ENCODE measurements at places on chromosomes 13 and 19. TPM values are rescaled to one million over a fixed set of nuclear protein-coding genes. Genes with fewer than 3 reads are reported as not detected.
A peak's percentile ranks its signal among the peaks of the same experiment; 100 is the strongest.

Gene SHISA2
- not detected for total RNA-seq

Gene KLF12
- 10.5 TPM for total RNA-seq

Gene C19orf81
- total RNA-seq = not detected

Gene IL17D
- total RNA-seq = 1.4 TPM

Gene TFDP1
- 24.3 TPM for total RNA-seq

Gene CD177
- 12.1 TPM for total RNA-seq

Gene PSG6
- total RNA-seq = not detected

Gene KL
- total RNA-seq = 1.1 TPM

Gene POU2F2
- 1.2 TPM for total RNA-seq

Gene C5AR2
- 2.0 TPM for total RNA-seq

GRCh38 chr13:26914148-26914547 is 153.6 kb upstream of the GPR12 start:
- no peak for DNase-seq
- H3K36me3 ChIP-seq = no peaks in the 10 kb centered on the region
- no peak overlapping the region for H3K4me3 ChIP-seq

- H3K36me3 ChIP-seq = no peaks in the 10 kb centered on the region
- no peaks in the 10 kb centered on the region for H3K27me3 ChIP-seq
- H3K27ac ChIP-seq = peak overlapping the region; percentile 66
- peaks cover 15% of the 10 kb centered on the region for H3K4me1 ChIP-seq
These were observed 14.3 kb downstream of the GAS6 start for GRCh38 chr13:113849546-113849945.

- H3K4me3 ChIP-seq = no peak overlapping the region
- no peak overlapping the region for H3K27ac ChIP-seq
- DNase-seq = peak; percentile 49
These were observed 1.5 kb upstream of the ELOF1 start for GRCh38 chr19:11560404-11561051.

GRCh38 chr19:498511-498891 is 2.2 kb downstream of the MADCAM1 start:
- H3K36me3 ChIP-seq = no peaks in the 10 kb centered on the region
- no peak overlapping the region for H3K4me3 ChIP-seq
- H3K27me3 ChIP-seq = peaks cover 46% of the 10 kb centered on the region
- peaks cover 10% of the 10 kb centered on the region for H3K4me1 ChIP-seq
- DNase-seq = no peak

GRCh38 chr19:40424637-40425449 is 949 bp downstream of the SERTAD1 start:
- no peaks in the 10 kb centered on the region for H3K36me3 ChIP-seq
- peak overlapping the region; percentile 100 for H3K27ac ChIP-seq
- DNase-seq = no peak
- H3K4me1 ChIP-seq = peaks cover 43% of the 10 kb centered on the region

GRCh38 chr13:62687732-62688131 is 1272.1 kb upstream of the PCDH20 start:
- no peaks in the 10 kb centered on the region for H3K27me3 ChIP-seq
- no peak overlapping the region for H3K4me3 ChIP-seq
- no peaks in the 10 kb centered on the region for H3K36me3 ChIP-seq

DNA sequence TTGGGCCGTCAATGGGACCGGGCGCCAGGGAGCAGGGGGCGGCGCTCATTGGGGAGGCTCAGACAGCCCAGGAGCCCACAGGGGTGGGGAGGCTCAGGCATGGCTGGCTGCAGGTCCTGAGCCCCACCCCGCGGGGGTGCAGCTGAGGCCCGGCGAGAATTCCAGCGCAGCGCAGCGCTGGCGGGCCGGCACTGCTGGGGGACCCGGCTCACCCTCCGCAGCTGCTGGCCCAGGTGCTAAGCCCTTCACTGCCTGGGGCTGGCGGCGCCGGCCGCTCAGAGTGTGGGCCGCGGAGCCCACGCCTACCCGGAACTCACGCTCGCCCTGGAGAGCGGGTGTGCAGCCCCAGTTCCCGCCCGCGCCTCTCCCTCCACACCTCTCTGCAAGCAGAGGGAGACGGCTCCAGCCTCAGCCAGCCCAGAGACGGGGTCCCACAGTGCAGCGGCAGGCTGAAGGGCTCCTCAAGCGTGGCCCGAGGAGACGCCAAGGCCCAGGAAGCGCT is 1227.4 kb downstream of the PCDH17 start:
- H3K4me3 ChIP-seq = no peak overlapping the region
- no peak overlapping the region for H3K27ac ChIP-seq
- no peaks in the 10 kb centered on the region for H3K36me3 ChIP-seq
- no peak for DNase-seq

DNA sequence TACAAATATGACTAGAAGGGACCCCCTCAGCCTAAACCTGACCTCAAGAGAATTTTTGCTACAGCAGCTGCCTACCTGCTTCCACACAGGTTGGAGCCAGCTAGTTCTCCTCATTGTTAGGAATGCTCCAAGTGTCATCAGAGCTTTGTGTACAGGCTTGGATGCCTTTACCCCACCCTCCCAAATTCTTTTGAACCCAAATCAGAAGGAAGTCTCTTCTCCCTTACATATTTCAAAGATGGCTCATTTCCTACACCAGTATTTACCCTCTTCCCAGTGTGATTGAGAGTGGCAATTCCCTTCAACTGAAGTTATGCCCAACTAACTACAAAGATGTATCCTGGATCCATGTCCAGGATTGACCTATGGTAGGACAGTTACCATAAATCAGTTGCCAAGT is 323.2 kb downstream of the OXGR1 start:
- H3K4me3 ChIP-seq = no peak overlapping the region
- no peak overlapping the region for H3K27ac ChIP-seq
- no peak for DNase-seq

- no peak overlapping the region for H3K4me3 ChIP-seq
- peaks cover 54% of the 10 kb centered on the region for H3K4me1 ChIP-seq
- DNase-seq = no peak
- H3K36me3 ChIP-seq = no peaks in the 10 kb centered on the region
- H3K27ac ChIP-seq = no peak overlapping the region
- H3K27me3 ChIP-seq = no peaks in the 10 kb centered on the region
These were observed 17.9 kb downstream of the GPR183 start for GRCh38 chr13:99289271-99289670.

DNA sequence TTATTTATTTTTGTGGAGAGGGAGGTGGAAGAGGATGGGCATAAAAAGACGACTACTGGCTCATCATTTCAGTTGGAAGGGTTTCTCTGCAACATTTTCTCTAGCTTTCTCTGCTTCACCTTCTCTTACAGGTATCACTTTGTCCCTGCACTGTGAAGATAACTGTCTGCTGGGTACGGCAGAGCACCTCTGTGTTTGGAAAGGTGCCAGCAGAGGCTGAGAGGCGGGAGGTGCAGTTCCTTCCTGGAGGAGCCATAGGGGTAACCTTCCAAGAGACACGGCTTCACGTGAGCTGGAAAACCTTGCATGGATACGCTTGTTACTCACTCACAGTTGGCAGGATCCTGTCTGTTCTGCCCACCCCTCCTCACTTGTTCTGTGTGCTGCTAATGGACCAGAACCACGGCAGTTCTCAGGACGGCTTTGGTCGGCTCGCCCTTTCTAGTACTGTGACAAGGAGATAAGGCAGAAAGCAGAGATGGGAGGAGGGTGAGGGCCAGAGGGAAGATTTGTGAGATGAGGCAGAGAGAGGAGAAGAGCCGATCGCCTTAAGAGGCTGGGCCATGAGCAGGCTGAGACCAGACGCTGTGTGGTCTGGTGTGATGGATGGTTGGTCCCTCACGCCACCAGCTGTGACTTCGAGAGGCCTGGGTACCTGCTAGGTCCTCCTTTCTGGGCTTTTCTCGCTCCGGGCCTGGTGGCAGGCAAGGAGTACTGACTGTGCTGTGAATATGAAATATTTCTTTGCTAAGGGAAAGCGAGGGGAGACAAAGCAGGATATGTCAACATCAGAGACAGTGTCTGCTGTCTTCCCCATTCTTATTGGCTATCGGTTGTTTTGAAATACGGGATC is 66.8 kb downstream of the MRPL57 start:
- H3K27me3 ChIP-seq = no peaks in the 10 kb centered on the region
- no peak for DNase-seq
- H3K4me3 ChIP-seq = no peak overlapping the region
- H3K36me3 ChIP-seq = no peaks in the 10 kb centered on the region
- H3K27ac ChIP-seq = no peak overlapping the region

DNA sequence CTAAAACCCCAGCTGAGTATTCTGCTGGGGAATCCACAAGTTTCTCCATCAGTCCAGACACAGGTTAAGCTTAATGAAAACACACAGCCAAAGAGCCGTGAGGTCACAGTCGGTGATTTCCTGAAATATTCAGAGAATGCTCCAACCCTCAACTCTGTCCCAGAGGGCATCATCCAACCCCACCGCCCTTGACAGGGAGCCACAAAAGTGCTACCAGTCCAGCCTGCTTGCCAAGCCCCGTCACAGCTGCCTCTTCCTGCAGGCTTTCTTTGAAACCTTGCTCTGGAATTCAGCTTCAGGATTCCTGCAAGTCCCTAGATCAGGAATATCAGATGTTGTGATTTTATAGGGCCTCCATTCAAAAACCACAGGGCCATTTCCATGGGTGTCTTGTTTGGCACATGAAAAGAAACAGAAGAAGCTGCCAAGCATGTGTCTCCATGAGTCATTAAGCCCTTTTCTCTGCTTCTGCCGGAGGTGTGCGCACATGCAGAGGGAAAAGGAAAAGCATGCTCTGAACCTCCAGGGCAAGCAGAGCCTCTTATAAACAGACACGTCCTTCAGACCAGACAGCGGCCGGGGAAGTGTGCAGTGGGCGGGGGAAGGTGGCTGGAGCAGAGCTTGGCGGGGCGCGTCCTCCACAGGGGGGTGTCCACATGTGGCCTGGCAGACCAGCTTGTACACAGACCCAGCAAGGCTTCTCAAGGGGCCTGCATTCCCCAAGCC is 164.7 kb downstream of the KATNAL1 start:
- peaks cover 10% of the 10 kb centered on the region for H3K4me1 ChIP-seq
- H3K4me3 ChIP-seq = no peak overlapping the region
- no peaks in the 10 kb centered on the region for H3K36me3 ChIP-seq
- H3K27me3 ChIP-seq = no peaks in the 10 kb centered on the region
- peak; percentile 34 for DNase-seq

- peak within 1 kb of the TSS; percentile 53 for H3K4me3 ChIP-seq
- no peaks in the 10 kb centered on the region for H3K36me3 ChIP-seq
- H3K4me1 ChIP-seq = peaks cover 15% of the 10 kb centered on the region
- H3K27ac ChIP-seq = no peak within 1 kb of the TSS
These were observed at the start of gene TMEM145 for GRCh38 chr19:42313096-42313839. Gene TMEM145, plus strand, starts transcription at chr19:42313309. Its CDS starts 68 bp downstream, at chr19:42313377.

GRCh38 chr13:39403106-39403505 is 199.9 kb downstream of the LHFPL6 start:
- H3K36me3 ChIP-seq = no peaks in the 10 kb centered on the region
- H3K27ac ChIP-seq = no peak overlapping the region
- H3K27me3 ChIP-seq = no peaks in the 10 kb centered on the region

Measured in transverse colon (tissue), 4 donors.